ENCODE measurements at places on chromosomes 16 and 17. TPM values are rescaled to one million over a fixed set of nuclear protein-coding genes. Genes with fewer than 3 reads are reported as not detected.
A peak's percentile ranks its signal among the peaks of the same experiment; 100 is the strongest.

Gene SEPTIN1
- polyA plus RNA-seq = 1.8 TPM

Gene SYNGR3
- 1.5 TPM for polyA plus RNA-seq

GRCh38 chr16:83404261-83404660 lies 403.5 kb upstream of the HSBP1 start:
- no peak for DNase-seq

DNA sequence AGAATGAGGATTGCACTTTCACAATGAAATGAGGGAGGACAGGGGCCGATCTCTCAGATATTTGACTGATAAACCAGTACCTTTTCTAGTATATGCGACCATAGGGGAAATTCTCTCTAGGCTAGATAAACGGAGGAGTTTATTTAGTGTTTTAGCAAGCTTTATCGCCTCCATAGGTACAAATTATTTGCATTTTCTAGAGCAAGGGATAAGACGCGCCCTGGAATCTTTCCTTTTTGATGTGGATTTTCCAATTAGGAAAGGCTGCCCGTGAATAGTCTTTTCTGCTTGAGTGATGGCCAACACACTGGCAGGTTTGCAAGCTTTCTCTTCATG lies 351 bp upstream of the GDPD1 start:
- no peak for DNase-seq

DNA sequence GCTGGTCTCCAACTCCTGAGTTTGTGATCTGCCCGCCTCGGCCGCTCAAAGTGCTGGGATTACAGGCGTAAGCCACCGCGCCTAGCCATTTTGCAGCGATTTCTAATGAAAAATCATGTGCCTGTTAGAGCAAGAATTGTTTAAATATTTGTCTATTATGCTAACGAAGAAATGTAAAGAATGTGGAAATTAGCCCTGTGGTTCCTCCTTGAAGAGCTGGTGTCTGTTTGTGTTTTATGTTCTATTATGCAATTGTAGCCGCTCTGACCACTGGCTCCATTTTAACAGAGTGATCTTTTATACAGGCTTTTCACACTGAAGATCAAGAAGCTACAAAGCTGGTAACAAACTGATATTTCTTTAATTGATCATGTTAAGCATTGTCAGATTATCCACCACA lies 217.3 kb downstream of the USP22 start:
- no peak for DNase-seq

GRCh38 chr17:71902894-71903506 lies 217.8 kb upstream of the SOX9 start:
- no peak for DNase-seq

Gene MMP15
- polyA plus RNA-seq = 12.1 TPM

DNA sequence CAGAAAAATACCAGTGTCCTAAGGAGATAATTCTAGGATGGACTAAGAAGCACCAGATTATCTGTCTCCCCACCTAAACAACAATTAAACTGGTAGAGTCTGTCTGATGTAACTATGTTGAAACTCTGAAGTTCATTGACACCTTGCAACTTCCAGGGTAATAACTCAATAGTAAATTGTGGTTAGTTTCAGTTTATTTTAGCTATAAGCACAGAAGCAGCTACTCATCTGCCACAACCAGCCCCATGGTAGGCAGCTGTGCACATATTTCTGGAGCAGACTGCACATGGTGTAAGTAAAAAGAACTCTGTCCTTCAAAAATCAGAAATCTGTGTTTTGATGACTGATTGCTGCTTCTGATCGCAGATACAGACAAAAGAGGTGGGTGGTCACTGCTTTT lies 852.1 kb downstream of the CDH11 start:
- DNase-seq = no peak

GRCh38 chr17:82531431-82531881 lies 11.9 kb downstream of the FOXK2 start:
- DNase-seq = no peak

- no peak for DNase-seq
These were observed 618 bp downstream of the CCDC78 start for GRCh38 chr16:725463-726187.

Gene ABCC11
- polyA plus RNA-seq = 0.20 TPM

GRCh38 chr17:58321571-58322525 lies 6.7 kb downstream of the TSPOAP1 start:
- DNase-seq = no peak

- no peak for DNase-seq
These were observed 15.4 kb downstream of the CLUH start for GRCh38 chr17:2695961-2696760.

DNA sequence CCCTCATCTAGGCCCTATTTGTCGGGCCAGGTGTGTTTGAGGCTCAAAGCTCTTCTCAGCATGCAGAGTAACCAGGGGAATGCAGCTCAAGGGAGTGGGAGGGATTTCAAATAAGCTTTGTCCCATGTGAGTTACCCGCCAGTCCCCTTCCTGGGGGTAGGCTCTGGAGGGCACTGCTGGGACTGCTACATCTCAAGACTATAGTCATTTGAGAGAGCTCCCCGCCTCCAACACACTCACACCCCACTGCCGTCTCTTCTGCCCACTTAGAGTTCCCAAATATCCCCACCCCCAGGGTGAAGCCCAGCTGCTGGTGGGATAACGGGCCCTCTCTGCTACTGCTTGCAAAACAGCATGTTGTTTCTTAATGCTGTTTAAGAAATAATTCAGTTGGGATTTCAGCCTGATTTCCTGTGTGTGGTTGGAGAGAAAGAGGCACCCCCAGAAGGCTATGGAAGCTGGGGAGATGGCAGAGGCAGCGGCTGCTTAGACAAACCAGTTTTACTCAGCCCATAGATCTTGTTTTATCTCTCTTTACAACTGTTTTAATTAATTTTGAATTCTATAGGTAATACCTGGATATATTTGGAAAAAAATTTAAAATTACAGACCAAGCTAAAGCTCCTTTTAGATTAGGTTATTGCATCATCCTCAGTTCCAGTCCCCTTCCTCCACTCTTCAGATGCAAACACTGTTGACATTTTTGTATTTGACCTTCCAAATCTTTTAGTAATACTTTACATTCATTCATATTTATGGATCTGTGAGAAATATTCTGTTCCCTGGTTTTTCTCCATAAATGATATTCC lies 4.1 kb upstream of the MPO start:
- DNase-seq = no peak

DNA sequence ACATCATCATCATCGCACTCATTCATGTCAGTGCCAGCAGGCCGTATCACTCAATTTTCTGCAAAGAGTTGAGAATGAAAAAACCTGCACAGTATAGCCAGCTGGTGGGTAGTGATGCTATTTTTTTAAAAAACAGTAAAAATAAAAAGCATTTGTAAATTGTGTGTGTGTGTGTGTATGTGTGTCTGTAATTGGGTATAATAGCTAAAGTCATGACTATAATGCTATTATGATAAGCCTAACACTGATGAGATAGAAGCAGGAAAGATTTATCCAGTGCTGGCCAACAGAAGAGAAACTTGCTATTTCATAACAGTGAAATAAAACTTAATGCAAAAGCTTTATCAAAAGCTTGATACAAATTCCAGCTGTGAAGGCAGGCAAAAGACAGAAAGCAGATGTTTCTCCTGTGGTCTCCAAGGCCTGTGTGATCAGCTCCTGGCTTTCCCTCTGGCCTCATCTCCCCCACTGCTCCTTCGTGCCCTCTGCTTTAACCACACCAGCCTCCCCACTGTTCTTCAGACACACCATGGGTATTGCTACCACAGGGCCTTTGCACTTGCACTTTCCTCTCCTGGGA lies 206.2 kb upstream of the IRX5 start:
- DNase-seq = no peak

Gene IL21R
- polyA plus RNA-seq = 0.30 TPM

GRCh38 chr16:11452746-11453389 lies 107.6 kb downstream of the RMI2 start:
- DNase-seq = no peak

DNA sequence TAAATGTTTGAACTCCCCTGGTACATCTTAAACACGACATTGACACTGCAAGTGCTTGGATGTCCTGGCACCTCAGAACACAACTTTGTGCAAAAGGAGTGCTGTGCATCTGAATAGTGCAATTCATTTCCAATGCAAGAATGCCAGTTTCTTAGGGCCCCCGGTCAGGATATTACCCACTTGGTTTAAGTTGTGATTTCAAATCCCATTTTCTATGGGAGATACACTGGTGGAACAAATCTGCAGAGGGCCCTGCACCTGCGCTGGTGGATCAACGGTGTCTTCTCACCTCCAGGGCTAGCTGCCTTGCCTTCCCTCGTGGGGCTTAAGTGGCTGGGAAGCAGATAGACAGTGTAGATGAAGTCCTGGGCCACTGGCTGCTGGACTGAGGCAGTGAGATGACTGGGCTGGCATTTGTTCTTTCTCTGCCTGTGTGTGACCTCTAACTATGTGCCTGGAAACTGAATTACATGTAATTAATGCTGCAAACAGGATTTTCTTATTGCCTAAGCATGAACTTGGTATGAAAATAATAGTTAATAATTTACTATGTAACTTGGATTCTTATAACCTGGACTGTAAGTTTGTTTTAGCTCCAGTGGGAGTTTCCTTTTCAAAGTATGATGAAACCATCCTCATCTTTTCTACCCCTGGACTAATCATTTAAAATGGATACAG lies 20.9 kb downstream of the HAPSTR1 start:
- no peak for DNase-seq

DNA sequence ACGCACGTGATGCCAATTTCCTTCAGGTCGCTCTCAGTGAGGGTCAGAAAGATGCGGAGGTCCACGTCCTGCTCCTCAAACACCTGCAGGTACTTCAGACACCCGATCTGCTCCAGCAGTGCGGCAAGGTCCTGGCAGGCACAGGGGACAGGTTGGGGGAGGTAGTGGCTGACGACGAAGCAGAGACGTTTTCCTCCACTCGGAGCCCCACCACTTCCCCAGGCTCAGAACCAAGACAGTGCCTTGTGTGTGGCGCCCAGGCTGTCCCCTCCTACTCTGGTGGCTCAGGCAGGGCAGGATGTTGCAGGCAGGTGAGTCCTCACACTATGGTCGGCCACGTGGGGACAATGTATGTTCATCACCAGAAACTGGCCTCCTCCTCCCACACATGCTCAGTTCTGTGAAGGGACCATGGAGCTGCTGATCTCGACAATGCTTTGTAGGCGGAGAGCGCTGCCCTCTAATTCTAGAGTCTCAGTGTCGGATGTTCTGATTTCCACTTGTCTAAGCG lies 5.7 kb downstream of the NUDT16L1 start:
- DNase-seq = no peak

- no peak for DNase-seq
These were observed 31.2 kb downstream of the XYLT1 start for GRCh38 chr16:17439580-17439979.

GRCh38 chr16:81937305-81938038 lies 73.8 kb downstream of the SDR42E1 start:
- no peak for DNase-seq

DNA sequence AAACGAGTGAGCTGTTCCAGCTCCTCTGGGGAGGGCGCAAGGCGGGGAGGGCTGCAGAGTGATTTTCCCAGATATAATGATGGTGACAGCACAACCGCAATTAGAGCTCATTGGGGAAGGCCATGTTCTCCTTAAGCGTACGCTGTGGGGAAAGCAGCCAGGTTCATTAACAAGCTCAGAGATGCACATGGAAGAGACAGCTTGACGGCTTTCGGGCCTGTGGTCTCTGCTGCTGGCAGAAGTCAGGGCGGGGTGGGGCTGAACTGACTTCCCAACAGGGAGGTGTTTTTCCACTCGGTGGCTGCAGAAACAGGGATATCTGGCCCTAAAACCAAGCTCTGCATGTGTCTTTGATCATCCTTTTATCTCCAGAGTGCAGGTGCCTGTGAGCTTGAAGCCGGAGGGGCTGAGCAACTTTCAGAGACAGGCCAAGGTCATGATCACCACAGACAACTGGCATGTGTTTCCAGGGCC lies 24.0 kb upstream of the CACNG1 start:
- DNase-seq = no peak

- DNase-seq = no peak
These were observed 44.1 kb upstream of the SLC38A10 start for GRCh38 chr17:81339191-81339533.

GRCh38 chr17:39236450-39236927 lies 10.7 kb upstream of the STAC2 start:
- no peak for DNase-seq

DNA sequence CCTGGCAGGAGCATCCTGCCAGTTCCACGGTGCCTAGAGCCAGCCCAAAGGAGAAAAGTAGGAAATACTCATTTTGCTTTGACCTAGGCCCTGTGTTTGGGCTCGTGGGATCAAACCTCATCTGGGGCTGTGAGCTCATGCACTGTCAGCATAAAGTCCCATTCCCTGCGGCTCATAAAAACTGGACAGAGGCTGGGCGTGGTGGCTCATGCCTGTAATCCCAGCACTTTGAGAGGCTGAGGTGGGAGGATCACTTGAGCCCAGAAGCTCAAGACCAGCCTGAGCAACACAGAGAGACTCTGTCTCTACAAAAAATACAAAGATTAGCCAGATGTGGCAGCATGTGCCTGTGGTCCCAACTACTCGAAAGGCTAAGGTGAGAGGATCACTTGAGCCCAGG lies 17.9 kb downstream of the ATP6V0D1 start:
- DNase-seq = no peak

Gene WNT3
- polyA plus RNA-seq = 1.7 TPM

Gene SLC5A10
- 0.58 TPM for polyA plus RNA-seq

Gene SLFN14
- 0.08 TPM for polyA plus RNA-seq

- no peak for DNase-seq
These were observed 3.5 kb upstream of the TSPOAP1 start for GRCh38 chr17:58331815-58332777.

- DNase-seq = no peak
These were observed 290.4 kb upstream of the DYNLRB2 start for GRCh38 chr16:80250381-80250780.

Gene CCDC144A
- polyA plus RNA-seq = 12.0 TPM

Gene CA5A
- 0.25 TPM for polyA plus RNA-seq

- DNase-seq = no peak
These were observed 53.7 kb downstream of the NFAT5 start for GRCh38 chr16:69619514-69619913.

DNA sequence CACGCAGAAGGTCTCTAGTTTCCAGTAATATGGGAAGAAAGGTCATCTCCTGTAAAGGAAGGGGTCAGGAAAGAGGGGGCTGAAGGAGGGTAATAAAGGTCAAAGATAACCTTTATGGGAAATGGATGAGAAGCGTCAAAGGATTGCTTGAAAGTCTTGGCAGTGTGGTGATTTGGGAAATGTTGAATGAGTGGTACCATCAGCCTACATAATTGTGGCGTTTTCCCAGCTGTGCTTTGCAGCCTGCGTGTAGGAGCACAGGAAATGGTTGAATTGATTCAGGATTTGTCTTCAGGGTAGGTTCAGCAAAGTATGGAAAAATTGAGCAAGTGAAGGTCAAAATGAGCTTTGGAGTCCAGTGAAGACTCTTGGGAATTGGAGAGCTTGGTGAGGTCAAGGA lies 115.8 kb upstream of the NOL11 start:
- no peak for DNase-seq

- DNase-seq = no peak
These were observed 35.4 kb upstream of the USP22 start for GRCh38 chr17:21078016-21078780.

DNA sequence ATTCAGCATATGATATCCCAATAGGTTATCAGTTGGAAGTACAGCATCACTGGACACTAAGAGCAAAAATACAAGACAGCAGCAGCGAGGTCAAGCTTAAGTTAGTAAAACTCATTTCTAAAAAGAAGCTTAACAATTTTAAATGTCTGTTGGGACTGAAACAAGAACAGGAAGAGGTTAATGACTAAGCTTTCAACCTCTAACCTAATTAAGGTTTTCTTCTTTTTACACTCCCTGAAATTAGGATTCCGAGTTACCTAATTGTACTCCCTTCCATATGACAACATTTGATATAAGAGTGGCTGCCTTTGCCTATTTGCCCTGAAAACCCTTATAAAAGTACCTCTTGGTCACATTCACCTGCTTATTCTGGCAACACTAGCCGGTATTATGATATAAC lies 34.3 kb downstream of the CPSF4L start:
- DNase-seq = no peak

GRCh38 chr17:40038882-40039513 lies 15.2 kb downstream of the MED24 start:
- peak; percentile 75 for DNase-seq
